ENCODE measurements at places on chromosomes 1 and 21.

DNA sequence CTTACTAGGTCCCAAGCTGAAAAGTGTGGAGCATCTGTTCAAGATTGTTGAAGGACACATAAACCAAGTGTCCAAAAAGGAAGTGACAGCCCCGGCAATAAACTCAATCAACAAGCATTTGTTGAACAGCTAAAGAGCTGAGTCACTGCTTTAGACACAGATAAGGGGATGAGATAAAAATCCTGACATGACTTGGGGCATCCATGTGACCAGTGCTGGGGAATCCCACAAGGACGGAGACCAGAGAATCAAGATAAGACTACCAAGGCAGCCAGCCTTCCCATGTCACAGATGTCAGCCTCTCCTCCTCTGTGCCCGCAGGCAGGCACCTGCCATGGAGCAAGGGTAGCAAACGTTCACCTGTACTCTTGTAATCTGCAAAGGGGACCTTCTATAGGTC lies 118.6 kb upstream of the KAZN start:
- DNase-seq, result no peak

DNA sequence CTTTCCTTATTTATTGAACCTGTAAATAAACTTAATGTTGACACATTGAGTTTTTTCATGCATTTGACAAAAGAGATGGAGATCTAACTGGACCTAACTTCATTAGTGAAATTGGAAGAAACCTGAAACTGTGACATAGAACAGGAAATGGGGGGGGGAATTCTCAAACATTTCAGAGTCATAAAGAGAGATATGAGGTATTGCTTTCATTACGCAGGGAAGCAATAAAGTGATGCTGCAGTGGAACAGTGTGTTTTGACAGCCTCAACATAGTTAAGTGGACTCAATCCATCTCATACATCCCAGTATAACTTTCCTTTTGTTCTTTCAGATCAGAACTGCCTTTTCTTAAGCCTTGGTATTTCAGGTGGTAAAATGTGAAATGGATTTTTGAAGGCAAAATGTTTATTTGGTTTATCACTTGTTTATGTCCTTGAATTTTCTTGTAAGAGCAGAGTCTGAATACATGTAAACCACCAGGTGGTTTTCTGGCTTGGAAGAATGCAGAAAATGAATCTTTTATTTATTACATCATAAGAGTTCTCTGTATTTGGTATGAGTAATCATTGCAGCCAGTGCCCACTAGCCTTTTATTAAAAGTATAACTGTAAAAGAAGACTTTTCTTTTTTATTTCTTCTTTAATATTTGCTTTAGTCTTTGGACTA lies 132.5 kb downstream of the ZNF326 start:
- no peak for DNase-seq

DNA sequence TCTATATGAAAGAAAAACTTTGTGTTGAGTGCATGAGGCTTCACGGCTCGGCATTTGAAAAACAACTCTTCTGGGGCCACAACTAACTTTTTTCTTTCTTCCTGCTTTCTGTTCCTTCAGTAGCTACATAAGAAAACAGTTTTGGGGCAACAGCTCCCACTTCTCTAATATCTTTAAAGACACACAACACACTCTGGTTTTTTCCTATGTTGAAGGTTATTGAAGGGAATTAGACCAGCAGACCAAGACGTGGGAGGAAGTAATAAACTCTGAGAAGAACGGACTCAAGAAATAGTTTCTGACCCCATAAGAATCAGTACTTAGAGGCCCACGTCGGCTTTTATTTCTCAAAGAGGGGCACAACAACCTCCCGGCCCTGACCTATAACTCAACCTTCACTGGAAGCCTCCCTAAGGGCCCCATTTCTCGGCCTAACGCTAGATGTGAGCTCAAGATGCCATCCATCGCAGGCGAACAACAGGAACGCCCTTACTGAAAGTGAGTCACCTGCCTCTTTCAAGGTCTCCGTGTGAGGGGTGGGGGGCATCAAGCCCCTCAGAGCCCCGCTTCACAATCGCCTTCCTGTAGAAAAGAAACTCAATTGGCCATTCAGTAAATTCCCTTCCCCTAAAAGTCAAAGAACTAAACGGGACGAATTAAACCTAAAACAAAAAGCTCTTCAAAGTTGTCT lies 844 bp downstream of the ZMYM6 start:
- DNase-seq, result no peak

DNA sequence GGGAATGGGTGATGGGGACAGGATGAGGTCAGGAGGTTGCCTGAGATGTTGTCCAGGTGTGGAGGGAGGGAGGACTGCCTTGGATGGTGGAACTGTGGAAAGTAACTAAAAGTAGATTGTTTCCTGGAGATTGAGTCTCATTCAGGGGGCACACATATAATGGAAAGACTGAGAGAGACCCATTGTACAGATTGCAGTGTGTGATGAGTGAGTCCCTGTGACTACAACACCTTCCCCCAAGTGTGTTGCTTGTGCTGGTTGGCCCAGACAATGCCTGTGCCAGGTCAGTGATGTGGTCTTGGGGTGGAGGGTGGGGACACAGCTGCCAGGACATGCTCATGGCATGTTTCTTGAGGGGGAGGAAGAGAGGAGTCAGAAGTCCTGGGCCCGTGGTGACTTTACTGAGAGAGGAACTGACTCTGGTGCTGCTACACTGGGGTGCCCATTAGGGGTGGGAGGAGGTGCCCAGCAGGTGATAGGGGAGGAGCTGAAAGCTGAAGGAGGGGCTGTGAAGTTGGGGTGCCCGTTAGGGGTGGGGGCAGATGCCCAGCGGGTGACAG lies 5.2 kb downstream of the SNAP47 start:
- DNase-seq, result no peak

GRCh38 chr1:53628286-53628955 lies 110.5 kb downstream of the GLIS1 start:
- DNase-seq, result no peak

DNA sequence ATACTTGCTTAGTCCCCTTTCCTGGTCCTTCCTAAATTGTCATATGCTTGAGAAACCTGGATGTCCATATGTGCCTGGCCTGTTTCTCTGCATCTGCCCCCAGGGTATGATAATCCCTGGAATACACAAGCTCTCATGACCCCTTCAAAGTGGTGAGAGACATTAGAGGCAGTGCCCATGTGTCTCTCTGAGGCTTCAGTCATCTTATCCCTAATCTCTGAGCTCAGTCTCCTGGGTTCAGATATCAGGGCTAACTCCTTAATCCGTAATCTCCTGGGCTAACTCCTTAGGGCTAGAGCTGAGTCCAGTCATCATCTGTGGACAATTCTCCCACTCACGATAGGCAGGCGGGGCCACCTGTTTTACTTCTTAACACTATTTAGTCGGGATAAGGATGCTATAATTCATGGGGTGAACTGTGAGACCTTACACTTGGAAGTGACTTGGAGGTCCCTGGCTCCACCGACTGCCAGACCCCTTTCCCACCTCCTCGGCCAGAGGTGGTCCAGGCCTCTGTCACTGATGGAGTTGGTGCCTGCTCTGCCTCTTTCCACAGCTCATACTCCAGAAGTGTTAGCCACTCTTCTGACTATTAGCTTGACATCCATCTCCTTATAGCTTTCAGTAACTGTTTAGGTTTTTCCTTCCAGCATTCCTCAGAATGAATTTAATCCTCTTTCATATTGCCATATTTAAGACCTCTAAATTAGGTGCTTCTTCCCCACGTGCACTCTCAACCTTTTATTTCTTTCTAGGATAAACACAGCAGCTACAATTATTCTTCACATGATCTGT lies 22.7 kb downstream of the CCN1 start:
- DNase-seq, result no peak

DNA sequence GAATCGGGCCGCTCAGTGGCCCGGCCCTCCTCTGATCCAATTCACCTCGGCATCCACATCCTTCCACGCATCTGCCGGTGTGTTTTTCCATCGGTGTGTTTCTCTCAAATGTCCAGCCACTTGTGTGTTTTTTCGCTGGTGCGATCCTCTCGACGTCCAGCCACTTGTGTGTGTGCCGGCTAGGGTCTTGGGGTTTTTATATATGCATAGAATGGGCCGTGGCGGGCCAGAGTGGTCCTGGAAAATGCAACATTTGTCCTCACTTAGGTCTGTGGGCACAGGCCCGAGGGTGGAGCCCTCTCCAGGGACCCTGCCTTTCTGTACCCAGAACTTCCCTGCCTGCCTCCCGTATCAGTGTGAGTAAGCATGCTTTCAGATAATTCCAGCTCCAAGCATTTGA lies 1106.4 kb downstream of the AMY1C start:
- DNase-seq, result no peak

Measured in AG04449 (cell line).